Activated T-cell treated with anti-CD3 and anti-CD28 coated beads for 1 hour (primary cell): ENCODE measurements at places on chromosomes 12 and 14.

DNA sequence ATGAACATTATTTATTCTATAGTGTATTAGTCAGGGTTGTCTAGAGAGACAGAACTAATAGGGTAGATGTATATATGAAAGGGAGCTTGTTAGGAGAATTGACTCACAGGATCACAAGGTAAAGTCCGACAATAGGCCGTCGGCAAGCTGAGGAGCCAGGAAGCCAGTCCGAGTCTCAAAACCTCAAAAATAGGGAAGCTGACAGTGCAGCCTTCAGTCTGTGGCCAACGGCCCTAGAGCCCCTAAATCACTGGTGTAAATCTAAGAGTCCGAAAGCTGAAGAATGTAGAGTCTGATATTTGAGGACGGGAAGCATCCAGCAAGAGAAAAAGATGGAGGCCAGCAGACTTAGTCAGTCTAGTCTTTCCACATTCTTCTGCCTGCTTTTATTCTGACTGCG, 912.2 kb downstream of the FLRT2 start:
- DNase-seq = no peak

- DNase-seq = no peak
Observed at GRCh38 chr12:77013091-77013490, 52.3 kb downstream of the E2F7 start.

GRCh38 chr12:6927379-6928021, at the start of gene ATN1:
TSS of gene ATN1 (plus strand) at chr12:6927959. CDS start at chr12:6934002, 6,043 bp downstream.
- no peak for DNase-seq

DNA sequence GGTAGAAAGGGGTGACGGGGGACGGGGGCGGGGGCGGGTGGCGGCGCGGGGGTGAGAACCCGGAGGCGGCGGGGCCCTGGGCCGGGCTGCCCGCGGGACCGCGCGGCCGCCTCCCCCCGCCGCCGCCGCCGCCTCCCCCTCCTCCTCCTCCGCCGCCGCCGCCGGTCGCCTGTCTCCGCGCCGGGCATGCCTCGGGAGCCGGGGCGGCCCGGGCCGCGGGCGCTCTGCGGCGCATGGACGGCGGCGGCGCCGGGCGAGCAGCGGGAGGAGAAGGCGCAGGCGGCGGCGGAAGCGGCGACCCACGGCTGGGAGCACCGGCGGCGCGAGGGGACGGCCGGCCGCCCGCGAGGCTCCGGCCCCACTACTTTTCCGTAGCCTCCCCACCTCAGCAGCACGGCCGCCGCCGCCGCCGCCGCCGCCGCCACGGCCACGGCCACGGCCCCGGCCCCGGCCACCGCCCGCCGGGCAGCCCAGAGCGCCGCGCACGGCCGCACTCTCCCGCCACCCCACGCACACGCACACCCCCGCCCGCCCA, at the start of gene NPAS3:
NPAS3 (plus strand) TSS at position 161 of the 535 bp plus-strand sequence.
- no peak for DNase-seq

GRCh38 chr12:117472983-117473382, 111.6 kb upstream of the NOS1 start:
- no peak for DNase-seq

GRCh38 chr14:73365727-73366126, 92.6 kb downstream of the NUMB start:
- no peak for DNase-seq

- DNase-seq = no peak
Observed at GRCh38 chr12:62760779-62761178, 174.2 kb downstream of the PPM1H start.

- no peak for DNase-seq
Observed at GRCh38 chr12:122874081-122874480, 21.8 kb downstream of the VPS37B start.

GRCh38 chr14:100065111-100065871, at the start of gene EVL:
TSS of gene EVL (plus strand) at chr14:100065422. CDS start at chr14:100065501, 79 bp downstream.
- DNase-seq = peak; percentile 70

DNA sequence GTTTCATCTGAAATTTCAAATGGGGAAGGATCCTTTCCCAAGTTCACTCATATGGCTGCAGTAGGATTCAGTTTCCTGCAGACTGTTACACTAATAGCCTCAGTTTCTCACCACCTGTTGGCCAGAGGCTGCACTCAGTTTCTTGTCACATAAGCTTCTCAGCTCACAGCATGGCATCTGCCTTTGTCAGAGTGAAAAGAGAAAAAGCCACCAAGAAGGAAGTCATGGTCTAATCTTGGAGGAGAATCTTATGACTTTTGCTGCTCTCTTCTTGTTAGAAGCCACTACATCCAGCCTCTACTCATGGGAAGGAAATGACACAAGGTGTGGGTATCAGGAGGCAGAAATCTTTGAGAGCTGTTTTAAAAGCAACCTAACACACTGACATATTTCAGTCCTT, 39.4 kb upstream of the BTG1 start:
- no peak for DNase-seq

- no peak for DNase-seq
Observed at GRCh38 chr12:47088021-47088944, 8.5 kb upstream of the AMIGO2 start.

DNA sequence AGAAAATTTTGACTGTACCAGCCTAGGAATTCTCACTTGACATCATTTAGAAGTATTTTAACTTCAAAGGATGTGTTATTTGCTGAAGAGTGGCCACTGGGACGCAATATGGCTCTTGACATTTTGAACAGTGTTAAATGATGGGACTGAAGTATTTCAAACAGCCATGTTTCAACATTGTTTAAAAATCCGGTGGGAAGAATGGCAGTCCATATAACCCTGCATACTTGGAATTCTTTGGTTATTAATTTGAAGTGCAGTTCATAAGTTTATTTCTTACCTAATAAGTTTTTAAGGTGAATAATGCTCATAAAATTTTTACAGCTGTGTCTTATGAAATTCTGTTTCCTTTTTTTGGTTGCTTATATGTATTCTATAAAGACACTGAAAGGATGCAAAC, 8.3 kb downstream of the TMTC2 start:
- no peak for DNase-seq

GRCh38 chr14:100893760-100894159, 9.8 kb downstream of the RTL1 start:
- no peak for DNase-seq

GRCh38 chr14:71372411-71372838, 465.2 kb downstream of the PCNX1 start:
- no peak for DNase-seq

DNA sequence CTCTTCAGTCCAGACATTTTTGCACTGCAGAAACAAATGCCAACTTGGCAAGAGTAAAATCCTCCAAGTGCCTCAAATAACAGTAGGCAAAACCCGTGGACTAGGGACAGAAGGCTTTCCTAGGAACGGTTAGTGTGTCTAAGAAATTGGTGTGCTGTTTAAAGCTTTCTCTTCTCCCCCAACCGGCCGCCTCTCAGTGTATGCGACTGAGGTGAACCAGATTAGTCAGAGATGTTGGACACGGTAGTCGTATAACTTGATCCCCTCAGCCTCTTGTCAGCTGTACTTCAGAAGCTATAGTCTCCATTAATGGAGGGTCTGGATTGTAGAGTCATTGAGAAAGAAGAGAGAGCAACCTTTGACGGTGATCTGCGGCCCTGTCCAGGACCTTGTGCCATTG, 21.7 kb downstream of the PPFIBP1 start:
- no peak for DNase-seq
